NCI-H1105 (cell line): ENCODE measurements at places on chromosomes 11 and 22.
A peak's percentile ranks its signal among the peaks of the same experiment; 100 is the strongest.

- no peak for DNase-seq
These were observed 704.1 kb upstream of the CCDC179 start for GRCh38 chr11:23564370-23564769.

GRCh38 chr11:102347462-102348370 lies 702 bp downstream of the BIRC2 start:
- no peak for DNase-seq

- DNase-seq: no peak
These were observed 1150.6 kb downstream of the DLG2 start for GRCh38 chr11:84476581-84476980.

- DNase-seq: no peak
These were observed 57.8 kb downstream of the CDKN1C start for GRCh38 chr11:2827792-2828191.

GRCh38 chr11:10317151-10317755 lies 12.4 kb downstream of the ADM start:
- no peak for DNase-seq

DNA sequence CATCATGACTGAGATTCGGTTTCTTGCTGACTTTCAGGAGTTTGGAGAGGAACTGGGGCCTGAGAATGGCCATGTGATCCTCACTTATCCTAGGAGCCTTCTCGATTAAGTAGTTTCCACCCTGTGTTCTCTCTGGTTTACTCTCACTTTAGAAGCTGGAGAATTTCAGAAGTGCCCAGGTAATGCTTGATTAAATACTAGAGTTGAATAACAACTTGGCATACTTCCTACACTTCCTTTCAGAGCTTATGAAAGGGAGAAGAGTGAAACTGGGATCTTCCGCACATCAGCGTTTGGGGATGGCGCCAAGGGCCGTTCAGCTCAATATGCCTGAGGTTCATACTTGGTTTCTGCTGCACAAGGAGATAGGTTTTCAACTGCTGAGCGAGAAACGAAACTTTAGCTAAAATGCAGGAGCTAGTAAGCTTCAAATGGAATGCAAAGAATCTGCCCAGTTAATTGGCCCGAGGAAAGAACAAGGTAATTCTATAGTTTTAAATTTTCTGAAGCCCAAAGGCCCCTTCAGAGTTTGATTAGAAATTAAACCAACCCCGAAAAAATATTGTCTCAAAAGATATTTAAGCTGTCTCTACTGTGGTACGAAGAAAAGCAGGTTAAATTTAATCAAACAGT lies 823 bp upstream of the MUC15 start:
- peak; percentile 14 for DNase-seq

- no peak for DNase-seq
These were observed 185.2 kb downstream of the TBC1D22A start for GRCh38 chr22:46947516-46948257.

DNA sequence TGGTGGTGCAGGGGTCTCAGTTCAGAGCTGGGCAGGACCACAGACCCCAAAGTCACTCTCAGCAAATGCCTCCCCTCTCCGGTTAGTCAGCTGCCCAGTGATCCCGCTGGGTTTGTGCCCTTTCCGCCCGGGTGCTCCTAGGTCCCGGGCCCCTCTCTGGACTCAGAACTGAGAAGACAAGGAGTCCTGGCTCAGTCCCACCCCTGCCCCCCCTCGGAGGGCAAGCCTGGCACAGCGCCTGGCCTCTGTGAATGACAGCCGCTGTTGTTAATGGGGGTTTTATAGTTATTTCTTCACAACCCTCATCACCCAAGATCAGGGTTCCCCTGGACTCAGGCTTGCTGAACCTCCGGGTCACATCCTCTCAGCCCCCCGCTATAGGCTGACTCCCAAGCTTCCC lies 47.6 kb downstream of the ELFN2 start:
- DNase-seq: no peak

GRCh38 chr22:23526596-23527316 lies 53.3 kb downstream of the IGLL1 start:
- no peak for DNase-seq

DNA sequence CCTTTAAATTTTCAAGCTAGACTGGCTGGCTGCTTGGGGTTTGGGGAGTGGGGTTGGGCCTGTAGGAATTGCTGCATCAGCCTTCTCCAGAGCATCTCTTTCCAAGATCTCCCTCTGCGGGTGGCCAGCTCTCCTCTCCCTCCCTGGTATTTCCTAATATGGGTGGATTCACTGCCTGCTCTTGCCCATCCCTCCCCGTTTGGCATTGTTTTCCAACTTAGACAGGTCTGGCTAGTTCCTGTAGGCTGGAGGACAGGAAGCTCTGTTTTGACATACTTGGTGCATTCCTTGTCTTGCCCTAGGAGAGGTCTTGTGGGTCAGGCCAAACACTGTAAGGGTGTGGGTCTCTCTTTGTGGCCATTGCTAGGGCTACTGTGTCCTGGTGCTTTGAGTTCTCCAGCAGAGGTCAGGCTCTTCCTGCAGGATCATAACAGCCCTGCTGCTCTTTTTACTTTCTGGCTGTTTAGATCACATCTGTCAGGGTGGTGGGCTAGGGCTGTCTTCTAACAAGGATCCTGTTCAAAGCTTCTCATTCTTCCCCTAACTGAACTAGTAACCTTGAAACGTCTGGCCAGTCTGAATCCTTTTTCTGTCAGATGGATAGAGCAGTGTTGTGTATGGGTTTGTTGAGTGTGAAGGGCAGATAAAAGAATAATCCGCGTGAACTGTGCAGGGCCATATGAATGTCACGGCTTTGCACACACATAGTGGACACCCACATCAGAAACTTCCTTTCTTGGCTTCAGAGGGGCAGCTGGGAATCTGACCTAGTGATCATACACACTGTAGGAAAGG lies 18.3 kb upstream of the MICALL1 start:
- DNase-seq: no peak

GRCh38 chr11:16883174-16883573 lies 131.0 kb downstream of the PLEKHA7 start:
- DNase-seq: no peak

DNA sequence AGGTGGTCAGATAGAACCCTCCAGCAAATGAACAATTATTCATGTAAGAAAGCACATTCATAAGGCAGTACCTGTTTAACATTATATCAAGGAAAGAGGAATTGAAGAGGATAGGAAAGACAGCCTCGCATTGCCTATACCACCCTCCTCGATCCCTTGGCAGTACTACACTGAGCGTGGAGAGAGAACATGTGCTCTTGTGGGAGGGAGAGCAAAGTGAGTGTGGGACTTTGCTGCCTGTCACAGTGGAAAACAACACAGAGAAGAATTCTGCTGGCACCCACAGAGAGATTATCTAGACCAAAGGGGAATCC lies 17.5 kb upstream of the DDX10 start:
- DNase-seq: no peak

- DNase-seq: no peak
These were observed 113.6 kb downstream of the TEAD1 start for GRCh38 chr11:12787847-12788246.

DNA sequence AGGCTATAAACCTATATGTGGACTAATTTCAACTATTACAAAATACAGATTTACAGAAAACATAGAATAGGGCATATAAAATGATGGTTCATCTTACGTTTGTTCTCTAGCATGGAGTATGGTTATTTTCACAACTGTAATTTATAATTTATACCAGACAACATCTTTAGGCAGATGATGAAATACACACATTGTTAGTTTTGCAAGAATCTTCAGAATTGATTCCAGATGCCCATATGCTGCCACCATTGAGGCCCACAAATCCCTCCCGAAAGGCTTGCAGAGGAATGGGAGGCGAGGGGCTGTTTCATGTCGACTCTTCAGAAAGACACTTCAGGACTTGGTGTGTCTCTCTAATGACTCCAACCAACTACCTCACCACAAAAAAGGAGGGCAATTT lies 6.2 kb downstream of the PTPN5 start:
- DNase-seq: no peak

GRCh38 chr22:45061332-45061731 lies 51.5 kb upstream of the PHF21B start:
- no peak for DNase-seq

DNA sequence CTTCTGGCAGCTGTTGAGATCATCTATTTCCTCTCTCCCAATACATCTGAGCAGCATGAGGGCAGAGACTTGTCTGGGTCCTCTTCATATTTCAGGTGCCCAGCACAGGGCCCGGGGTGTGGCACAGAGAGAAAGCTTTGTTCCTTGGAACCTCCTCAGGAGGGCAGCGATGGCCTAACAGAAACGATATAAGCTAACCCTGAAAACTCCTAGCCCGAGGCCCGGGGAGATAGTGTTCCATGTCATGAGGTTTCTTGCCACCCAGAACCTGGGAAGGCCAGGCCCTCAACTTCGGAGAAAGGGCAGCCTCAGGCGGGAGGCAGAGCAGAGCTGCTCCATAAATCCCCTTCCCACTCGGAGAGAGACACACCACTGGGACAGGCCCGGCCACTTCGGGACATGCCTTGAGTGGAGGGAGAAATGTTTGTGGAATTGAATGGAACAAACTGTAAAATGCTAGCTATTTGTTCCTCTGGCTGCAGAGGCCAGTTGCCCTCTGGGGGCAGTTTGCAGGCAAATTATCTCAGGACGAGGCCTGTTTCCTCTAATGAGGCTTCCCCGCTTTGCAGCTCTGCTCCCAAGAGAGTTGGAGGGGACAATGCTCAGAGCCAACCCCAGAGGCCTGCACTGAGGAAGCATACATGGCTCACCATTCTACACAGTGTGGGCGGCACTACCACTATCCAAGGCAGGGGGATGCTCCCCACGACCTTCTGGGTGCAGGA lies 11.6 kb downstream of the ARRB1 start:
- no peak for DNase-seq

GRCh38 chr11:7353100-7353499 lies 101.4 kb downstream of the SYT9 start:
- DNase-seq: no peak

- peak; percentile 45 for DNase-seq
These were observed 7.2 kb downstream of the ATG16L2 start for GRCh38 chr11:72821221-72821919.

- no peak for DNase-seq
These were observed 2.8 kb upstream of the NUCB2 start for GRCh38 chr11:17273668-17274282.

- DNase-seq: no peak
These were observed 758 bp downstream of the PDXP start for GRCh38 chr22:37659066-37659896.

GRCh38 chr11:19466314-19466713 lies 225.6 kb upstream of the E2F8 start:
- DNase-seq: peak; percentile 77

GRCh38 chr11:94379613-94380012 lies 21.6 kb downstream of the GPR83 start:
- no peak for DNase-seq

GRCh38 chr11:60699284-60699691 lies at the start of gene MS4A8:
Gene MS4A8 (plus strand): TSS chr11:60699612. CDS start chr11:60700861, 1,249 bp downstream.
- DNase-seq: peak; percentile 89

- DNase-seq: no peak
These were observed 37.6 kb downstream of the SYT13 start for GRCh38 chr11:45248501-45249011.

DNA sequence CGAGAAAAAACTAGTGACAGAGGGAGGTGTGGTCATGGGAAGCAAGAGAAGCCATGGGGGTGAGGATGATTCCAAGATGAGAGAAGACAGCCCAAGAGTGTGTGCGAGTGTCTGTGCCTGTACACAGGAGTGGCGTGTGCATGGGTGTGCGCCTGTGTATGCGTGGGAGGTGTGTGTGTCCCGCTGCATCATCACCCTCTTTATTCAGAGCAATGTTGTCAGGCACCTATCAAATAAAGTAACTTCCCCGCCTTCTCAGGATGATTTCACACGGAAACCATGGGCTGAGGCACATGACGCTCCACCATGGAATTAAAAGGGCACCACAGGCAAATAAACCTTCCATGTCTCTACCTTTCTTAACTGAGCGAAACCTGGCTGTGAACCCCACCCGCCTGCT lies 24.6 kb downstream of the MS4A10 start:
- DNase-seq: no peak

DNA sequence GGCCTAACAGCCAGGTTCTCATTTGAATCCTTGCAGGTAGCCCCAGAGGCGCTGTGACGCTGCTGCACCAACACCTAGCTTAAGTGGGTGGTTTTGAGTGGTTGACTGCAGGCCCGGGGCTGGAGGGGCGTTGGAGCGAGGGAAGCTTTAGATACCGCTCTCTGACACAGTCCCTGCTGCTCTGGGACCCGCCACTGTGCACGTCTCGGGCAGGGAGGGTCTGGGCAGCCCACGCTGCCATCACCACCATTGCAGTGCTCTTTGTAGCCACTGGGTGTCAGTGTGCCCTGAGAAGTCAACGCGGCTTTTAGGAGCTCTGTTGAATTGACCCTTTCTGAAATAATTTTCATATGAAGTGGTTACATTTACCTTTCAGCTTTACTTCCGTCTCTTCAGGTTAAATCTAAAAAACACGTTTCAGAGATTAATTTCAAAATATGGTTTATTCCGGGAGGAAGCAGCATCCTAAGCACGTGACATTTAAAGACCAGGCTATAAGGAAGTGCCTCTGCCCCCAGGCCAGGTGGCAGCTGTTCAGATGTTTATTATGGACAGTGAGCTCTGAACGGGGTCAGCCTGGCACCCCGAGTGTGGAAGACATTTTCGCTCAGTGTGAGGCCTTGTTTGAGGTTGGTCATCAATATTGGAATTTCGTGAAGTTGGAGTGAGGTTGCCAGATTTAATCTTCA lies 30.9 kb upstream of the PARVB start:
- DNase-seq: peak; percentile 20

- no peak for DNase-seq
These were observed 67.2 kb downstream of the EXT2 start for GRCh38 chr11:44162662-44163061.

GRCh38 chr11:105447936-105448702 lies 161.8 kb upstream of the GRIA4 start:
- DNase-seq: no peak

DNA sequence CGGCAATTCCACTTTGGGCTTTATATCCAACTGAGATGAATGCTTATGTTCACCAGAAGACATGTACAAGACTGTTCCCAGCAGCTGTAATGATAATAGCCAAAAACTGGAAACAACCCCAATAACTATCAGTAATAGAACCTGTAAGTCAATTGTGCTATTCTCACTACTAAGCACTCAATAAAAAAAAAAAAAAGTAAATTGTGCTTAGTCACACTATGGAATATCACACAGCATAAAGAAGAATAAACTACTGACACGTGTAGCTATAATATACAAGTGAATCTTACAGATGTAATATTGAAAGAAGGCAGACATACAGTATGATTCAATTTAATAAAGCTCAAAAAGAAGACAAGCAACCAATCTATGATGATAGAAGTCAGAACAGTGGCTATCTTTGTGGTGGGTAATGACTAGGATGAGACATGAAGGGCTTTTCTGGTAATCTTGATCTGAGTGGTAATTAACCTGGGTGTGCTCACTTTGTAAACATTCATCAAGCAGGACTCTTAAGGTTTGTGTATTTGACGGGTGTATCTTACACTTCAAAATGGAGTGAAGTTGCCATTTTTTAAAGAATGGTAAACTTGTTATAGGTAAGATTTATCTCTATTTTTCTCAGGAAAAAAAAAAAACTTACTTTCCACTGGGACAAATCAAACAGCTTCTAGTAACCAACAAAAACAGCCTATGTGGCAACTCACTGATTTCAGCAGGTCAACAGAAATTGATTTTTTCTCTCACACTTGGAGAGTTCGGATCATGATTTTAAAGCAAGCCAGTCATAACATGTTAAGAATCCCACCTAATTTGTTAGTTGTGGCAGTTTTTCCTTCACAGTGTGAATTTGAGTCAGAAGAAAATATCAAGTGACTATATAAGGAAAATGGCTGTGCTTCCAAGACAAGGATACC lies 84.2 kb downstream of the CCDC83 start:
- no peak for DNase-seq
